ENCODE measurements at places on chromosomes 4 and X.

GRCh38 chr4:120861852-120862251 lies 60.7 kb downstream of the PRDM5 start:
- no peak for DNase-seq

GRCh38 chr4:6869944-6870343 lies 39.7 kb upstream of the TBC1D14 start:
- no peak for DNase-seq

DNA sequence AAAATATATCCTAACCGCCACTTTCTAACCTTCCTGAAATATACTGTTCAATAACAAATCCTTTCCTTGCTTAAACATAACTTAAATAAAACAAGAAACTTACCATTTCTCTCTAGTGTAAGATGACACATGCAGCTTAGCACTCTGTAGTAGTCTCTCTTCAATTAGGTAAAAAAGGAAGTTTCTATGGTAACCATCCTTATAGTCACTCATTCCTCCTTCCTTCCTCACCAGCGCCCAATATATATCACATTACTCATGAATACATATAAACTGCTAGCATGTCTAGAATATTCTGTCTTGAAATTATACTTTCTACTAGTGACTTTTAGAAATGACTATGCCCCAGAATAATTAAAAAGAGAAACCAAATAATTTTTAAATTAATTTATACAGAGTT lies 112.2 kb downstream of the SNCA start:
- no peak for DNase-seq

DNA sequence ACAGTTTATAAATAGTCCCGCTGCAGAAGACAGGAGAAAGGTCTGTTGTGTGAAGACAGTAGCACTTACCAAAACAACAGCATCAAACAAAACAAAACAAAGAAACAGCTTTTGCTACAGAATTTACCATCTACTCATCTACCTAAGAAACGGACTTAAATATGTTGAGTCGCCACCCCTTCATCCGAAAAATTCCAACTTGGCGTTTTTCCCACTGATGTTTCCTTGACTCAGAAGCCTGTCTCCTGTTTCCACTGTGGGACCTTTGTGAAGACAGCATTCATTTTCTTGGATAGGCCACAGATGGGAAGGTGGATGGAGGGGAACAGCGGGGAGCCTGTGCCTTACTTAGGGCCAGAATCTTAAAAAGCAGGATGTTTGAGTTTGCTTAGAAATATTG lies 1.3 kb upstream of the ITM2A start:
- DNase-seq: no peak

GRCh38 chr4:19971829-19972228 lies 279.9 kb upstream of the SLIT2 start:
- DNase-seq: no peak

DNA sequence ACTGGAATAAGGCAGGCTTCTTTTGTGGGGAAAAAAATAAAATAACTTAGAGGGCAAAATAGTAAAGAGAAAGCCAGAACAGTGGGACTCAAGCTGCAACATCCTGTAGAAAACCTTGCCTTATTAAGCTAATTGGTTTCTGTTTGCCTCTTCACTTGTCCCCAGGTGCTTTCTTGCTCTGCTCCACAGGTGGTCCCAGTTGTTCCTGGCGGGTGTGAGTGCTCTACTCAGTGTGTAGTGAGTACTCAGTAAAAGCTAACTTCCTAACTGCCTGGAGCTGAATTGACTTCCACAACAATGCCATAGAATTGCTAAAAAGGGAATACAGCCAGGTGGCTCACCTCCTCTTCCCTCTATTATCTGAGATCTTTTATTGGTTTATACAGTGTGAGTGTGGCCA lies 930.2 kb downstream of the C4orf33 start:
- DNase-seq: no peak

DNA sequence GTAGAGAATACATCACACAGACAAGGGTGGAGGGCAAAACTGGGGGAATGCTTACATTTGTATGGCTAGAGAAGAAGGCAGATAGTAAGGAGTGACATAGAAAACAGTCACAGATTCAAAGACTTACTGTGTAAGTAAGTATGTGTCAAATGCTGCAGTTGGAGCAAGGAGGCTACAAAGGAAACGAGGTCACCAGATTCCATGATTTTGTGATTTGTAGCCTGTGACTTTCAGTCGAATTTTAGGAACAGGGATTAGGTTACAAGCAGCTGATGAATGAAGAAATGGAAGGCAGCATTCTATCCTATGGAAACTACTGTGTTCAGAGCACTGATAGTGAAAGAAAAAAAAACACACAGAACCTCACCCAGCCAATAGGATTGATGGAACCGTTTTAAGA lies 407.9 kb downstream of the IL15 start:
- DNase-seq: no peak

- DNase-seq: no peak
These were observed 259.7 kb downstream of the DCHS2 start for GRCh38 chr4:154231806-154232478.
